Tracheal epithelial cell (primary cell): ENCODE measurements at places on chromosomes 13 and 19. TPM values are rescaled to one million over a fixed set of nuclear protein-coding genes. Genes with fewer than 3 reads are reported as not detected.

SIGLEC9 gene
- total RNA-seq: not detected in 2 replicates

ZBTB32 gene
- total RNA-seq: not detected in 2 replicates

HIPK4 gene
- not detected in 2 replicates for total RNA-seq

EID2B gene
- total RNA-seq: 1.1 and 1.2 TPM in 2 replicates

RNF225 gene
- total RNA-seq: 0.48 and 3.0 TPM in 2 replicates

NMRK2 gene
- not detected in 2 replicates for total RNA-seq

ZNF761 gene
- total RNA-seq: 10.8 and 13.2 TPM in 2 replicates
